Activated CD8-positive, alpha-beta memory T cell treated with anti-CD3 and anti-CD28 coated beads, Interleukin-2, amount 50 U/mL, for 4 hours (primary cell): ENCODE measurements at places on chromosomes 7 and 10.

GRCh38 chr7:91537260-91538152 lies 273.3 kb downstream of the FZD1 start:
- DNase-seq, result no peak

DNA sequence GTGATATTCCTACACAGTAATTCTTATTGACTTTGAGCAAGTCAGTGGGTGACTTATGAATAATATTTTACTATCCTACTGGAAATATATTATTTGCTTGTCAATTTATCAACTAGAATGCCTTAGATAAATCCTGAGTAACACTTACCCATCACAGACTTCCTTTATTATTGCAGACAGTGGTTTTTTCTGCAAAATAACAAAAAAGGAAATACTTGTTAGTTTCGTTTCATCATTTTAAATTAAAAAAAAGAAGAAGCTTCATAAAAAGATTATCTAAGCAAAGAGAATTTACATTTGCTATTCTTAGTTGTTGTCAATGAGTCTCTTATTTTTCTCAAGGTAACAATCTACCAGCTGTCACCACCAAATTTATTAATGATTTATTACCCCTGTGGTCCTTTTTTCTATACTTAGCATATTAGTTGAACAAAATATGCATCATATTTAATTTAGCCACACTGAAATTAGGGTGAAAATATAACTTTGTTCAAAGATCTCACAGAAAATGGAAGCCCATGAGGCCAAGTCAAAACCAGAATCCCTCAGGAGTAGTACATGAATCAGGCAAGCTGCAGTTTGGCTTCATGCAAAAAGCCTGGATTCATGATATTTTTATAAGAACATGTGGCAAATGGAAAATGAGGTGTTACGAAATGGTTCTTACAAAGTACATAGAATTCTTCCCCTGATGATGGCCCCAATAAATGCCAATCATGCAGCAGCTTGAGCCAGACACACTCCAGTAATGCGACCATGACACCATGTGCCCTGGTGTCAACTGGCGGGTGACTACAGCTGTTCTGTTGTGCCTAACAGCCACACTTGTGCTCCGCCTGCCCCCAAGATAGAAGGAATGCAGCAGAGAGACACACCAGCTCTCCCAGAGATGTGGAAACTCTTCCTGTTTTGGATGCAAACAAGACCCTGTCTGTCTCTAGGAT lies 132.6 kb downstream of the ELMO1 start:
- DNase-seq, result no peak

- DNase-seq, result no peak
Measured at GRCh38 chr7:128163473-128163872, 77.6 kb upstream of the LEP start.

GRCh38 chr10:72315611-72316385 lies 38.9 kb downstream of the DNAJB12 start:
- DNase-seq, result no peak

DNA sequence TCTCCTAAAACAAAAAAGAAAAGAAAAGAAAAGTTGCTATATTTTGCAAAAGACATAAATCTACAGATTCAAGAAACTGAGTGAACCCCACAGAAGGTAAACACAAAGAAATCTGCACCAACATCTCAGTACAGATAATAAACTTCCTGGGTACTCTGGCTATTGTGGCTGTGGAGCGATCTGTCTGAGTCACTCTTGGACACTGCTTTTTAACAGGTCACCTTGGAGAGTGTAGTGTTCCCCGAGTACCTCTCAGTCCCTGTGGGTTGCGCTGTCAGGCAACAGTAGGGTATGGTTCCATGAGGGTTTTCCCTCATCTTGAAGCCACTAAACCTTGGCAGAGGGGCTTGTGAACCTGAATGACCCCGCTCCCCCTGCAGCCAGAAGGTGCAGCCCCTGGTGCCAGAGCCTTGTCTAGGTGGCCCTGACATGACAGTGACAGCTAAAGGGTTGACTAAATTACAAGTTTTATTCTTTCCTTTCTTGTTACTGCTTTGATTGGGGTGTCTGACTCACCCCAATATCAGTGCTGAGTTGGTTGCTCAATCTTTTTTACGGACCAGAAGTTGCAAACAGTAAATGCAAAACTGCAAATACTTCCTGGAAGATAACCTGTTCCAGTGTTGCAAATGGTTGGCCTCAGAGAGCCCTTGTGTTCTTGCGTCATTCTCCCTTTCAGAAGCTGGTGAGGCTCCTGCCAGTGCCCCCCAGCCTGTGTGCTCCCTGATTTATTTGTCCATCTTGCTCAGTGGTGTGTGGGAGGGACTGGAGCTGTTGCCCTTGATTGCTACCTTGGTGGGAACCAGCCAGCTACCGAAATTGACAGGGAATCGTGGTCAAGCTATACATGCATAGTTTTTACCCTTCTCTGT lies 30.6 kb downstream of the POR start:
- DNase-seq, result no peak

- peak; percentile 51 for DNase-seq
Measured at GRCh38 chr10:97759158-97759887, 12.5 kb downstream of the SFRP5 start.

- no peak for DNase-seq
Measured at GRCh38 chr10:31963589-31963980, 35.0 kb upstream of the ARHGAP12 start.

DNA sequence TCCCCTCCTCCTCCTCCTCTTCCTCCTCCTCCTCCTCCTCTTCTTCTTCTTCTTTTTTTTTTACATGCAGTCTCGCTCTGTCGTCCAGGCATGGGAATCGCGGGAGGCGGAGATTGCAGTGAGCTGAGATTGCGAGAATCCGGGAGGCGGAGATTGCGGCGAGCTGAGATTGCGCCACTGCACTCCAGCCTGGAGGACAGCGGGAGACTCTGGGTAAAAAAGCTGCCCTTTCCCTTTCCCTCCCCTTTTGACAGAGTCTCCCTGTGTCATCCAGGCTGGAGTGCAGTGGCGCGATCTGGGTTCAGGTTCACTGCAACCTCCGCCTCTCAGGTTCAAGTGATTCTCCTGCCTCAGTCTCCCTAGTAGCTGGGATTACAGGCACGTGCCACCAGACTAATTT lies 168.1 kb upstream of the MALRD1 start:
- no peak for DNase-seq

- DNase-seq, result no peak
Measured at GRCh38 chr10:125073996-125074395, 86.4 kb downstream of the CTBP2 start.

- DNase-seq, result no peak
Measured at GRCh38 chr7:111408724-111409123, 153.6 kb downstream of the IMMP2L start.

DNA sequence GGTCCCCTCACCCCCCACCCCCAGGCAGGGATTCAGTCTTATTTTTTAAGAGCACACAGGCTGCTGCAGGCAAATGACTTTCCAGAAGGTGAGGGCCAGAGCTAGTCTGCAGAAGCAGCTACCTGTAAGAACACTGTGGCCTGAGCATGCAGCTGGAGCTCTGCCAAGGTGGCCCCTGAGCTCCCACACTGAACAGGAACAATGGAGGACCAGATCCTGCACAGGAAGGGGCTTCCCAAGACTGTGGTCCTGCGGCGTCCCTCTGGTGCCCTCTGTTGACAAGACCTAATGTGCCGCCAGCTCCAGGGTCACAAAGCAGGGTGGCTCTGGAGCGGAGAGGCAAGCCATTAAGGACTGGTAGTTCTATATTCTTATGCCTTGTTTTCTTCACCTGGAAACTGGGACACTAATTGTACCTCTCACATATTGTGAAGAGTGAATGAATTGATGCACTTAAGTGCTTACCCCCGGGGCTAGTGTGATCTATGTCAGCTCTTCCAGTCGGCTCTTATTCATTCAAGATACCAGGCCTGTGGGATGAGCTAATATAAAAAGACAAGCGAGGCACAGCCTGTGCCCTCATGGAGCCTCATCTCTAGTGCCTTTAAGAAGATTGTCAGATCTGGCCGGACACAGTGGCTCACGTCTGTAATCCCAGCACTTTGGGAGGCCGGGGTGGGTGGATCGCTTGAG lies 8.0 kb upstream of the BEND7 start:
- peak; percentile 17 for DNase-seq

DNA sequence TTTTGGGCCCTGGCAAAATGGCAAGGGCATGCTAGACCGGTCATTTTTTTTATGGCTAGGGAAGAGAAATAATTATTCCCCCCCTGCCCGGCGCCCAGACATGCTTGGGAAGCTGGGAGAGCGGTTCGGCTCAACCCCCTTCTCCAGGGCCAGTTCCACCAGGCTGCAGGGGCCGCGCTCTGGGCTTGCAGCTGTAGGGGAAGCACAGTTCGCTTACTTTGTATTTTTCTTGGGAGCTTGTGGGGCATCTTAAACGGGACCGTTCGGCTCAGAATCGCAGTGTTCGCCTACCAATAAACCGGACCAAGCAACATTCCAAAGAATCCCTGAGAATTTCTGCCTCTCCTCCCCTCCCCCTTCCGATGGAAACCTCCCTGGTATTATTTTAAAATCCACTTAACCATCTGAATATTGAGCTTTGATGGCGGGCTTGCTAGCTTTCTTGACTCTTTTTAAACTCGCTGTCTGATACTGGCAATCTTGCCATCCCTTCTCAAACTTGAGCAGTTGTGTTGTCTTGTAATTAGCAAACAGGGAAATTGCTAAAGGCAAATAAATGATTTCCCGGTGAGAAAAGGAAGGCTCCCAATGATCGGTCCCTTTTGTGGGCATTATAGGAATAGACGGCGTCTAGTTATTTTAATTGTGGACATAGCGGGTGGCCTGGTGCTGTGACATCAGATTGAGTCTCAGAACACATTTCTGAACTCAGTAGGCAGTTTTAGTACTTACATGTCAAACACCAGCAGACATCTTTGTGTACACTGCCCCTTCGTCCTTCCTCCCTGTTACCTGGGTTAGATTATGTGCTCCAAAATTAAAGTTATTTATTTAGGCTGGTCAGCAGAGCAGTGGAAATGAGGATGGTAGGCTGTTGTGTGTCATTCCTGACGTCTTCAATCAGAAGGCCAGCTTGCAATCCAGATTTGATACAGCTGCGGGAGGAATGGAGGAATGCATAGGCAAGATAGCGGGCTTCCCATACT lies 3.4 kb downstream of the TCF7L2 start:
- DNase-seq, result no peak

GRCh38 chr7:20218279-20218678 lies 1.1 kb upstream of the MACC1 start:
- no peak for DNase-seq

- DNase-seq, result peak; percentile 34
Measured at GRCh38 chr7:5526100-5526905, 102.7 kb upstream of the TNRC18 start.

DNA sequence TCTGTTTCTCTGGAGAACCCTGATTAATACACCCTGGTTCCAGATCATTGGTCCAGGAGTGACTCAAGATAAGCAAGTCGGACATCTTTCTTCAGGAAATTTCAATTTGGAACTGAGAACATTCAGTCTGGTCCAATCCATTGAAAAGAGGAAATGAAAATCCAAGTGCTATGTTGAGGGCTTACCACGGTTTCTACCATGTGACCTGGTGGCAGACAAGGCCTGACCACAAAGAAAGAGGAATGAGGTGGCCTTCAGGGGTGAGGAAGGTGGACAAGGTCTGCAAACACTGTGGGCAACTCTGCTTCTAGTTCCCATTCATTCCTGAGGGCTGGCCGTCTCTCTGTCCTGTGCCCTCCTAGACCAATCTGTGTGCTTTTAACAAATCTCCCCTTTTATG lies 149.2 kb upstream of the GHITM start:
- no peak for DNase-seq

DNA sequence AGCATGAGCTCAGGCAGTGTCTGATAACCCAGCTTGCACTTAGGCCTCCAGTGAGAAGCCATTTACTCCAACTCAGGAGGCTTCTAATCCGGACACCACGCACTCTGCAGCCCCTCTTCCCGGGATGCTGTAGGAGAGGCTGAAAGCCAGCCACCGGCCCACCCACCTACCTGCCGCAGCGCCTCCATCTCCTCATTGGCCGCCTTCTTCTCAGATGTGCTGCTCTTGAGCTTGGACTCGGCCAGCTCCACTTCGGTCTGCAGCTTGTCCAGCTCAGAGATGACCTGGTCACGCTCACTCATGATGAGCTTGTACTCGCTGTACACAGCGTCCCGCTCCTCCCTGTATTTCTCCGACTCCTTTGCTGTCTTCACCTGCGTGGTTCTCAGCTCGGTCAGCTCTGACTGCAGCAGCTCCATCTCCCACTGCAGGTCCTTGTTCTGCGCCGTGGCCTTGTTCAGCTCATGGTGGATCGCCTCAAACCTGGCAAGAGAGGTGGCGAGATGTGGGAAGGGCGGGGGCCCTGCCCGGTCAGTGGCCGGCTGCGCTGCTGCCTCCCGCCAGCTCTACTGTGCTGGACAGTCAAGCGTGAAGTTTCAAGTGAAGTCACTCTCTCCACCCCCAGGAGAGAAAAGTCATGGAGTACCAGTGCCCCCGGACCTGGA lies 84.7 kb downstream of the DLG5 start:
- no peak for DNase-seq

DNA sequence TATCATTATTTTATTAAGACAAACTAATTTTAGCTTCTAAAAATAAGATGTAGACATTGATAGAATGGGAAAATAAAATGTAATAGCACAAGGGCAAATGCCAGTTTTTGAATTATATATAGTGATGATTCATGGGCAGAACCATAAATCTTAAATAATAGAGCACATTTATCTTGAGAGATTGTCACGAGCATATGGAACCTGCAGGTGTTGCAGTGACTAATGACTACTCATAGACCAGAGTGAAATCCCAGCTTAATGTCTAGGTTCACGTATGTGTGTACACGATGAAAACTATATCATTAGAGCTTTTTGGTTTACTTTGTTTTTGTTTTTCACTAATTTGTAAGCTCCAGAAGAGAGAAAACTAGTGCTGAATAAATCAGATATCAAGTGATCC lies 150.2 kb upstream of the CACNA2D1 start:
- DNase-seq, result no peak

GRCh38 chr7:2668401-2668800 lies 19.6 kb upstream of the AMZ1 start:
- no peak for DNase-seq

DNA sequence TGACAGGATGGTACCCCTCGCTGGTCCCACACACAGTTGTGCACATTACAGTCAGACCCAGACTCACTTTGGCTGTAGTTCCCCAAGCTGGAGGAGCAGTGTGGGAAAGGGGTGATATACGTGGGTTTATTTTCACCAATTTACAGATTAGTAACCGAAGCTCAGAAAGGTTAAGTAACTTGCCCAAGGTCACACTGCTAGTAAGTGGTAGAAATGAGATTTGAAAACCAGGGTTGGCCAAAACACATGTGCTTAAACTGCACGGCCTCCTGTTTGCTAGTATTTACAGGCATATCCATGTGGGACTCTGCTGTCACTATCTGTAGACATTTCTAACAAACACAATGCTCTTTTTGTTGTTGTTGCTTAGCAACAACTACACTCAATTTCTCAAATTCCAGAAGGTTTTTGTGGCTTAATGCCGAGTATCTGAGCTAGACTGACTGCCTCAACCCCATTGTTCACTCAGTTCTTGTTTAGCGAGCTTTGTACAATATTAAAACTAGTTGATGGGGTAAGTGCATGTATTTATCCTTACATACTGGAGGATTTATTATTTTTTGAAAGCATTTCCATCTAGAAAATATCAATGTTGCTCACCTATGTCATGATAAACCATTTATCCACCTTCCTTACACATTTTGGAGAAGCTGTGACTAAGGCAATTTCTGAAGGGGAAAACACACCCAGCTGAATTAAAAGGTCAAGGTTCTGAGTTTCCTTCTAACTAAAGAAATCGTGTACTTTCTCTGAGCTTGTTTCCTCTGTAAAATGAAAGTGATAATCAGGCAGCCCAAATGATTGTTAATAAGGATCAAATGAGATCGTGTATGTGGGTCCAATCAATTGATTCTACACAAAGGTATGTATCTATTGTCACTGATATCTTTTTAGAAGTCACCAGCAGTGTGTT lies 5.3 kb upstream of the TMEM139 start:
- DNase-seq, result no peak
